ENCODE measurements at places on chromosomes 13 and 19.
A peak's percentile ranks its signal among the peaks of the same experiment; 100 is the strongest.

- DNase-seq, result no peak
These were observed 112.3 kb upstream of the ZNF507 start for GRCh38 chr19:32233091-32233490.

- DNase-seq, result no peak
These were observed 145.7 kb downstream of the COL4A1 start for GRCh38 chr13:110161112-110161882.

- DNase-seq, result peak; percentile 33
These were observed 104.7 kb upstream of the KL start for GRCh38 chr13:32911506-32911905.

DNA sequence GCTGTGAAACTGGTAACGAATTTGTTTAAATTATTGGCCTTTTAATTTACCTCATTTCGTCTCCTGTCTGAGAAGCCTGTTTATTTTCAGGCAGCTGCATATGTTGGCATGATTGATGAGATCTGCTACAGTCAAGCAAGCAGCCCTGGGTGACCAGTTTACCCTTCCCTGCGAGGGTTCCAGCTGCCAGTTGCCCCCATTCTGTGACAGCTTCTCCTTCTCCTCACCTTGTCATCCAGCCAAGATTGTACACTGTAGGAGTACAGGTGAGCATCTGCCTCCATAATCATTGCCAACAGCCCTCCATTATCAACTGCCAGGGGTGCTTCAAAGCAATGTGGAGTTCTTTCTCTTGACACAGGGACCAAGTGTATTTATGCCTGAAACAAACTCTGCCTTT, 1979.9 kb upstream of the PRR20A start:
- DNase-seq, result no peak

DNA sequence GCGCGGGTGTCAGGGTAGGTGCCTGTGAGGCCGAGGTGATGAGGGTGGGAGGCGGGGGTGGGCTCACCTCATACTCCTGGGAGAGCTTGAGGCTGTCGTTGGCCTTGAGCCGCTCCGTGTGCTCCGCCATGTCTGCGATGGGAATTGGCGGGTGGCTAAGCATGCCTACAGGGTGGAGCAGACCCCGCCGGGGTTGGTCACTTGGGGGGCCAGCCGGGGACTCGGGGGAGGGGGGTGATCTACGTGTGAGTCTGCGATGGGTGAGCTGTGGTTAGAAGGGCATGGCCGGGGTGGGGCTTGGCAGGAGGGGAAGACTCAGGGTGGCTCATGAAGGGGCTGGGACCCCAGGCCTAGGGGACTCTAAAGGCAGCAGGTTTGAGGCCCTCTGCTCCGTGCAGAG, 125.2 kb downstream of the PTPRS start:
- DNase-seq, result no peak

DNA sequence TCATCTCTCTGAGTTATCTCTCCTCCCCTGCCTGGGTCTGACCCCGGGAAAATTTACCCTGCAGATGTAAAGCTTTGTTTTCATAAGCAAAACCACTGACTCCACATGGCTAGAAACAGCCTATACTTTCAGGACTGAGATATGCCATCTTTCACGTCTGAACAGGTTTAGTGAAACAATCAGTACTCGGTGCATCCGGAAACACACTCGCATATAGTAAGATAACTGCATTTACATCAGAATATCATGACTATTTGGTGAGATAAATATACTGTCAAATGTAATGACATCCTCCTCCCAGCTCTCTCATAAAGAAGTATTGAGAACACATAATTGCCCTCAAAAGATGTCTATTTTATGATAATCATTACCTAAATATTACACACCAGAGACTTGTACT, 172.8 kb downstream of the EFNB2 start:
- no peak for DNase-seq

DNA sequence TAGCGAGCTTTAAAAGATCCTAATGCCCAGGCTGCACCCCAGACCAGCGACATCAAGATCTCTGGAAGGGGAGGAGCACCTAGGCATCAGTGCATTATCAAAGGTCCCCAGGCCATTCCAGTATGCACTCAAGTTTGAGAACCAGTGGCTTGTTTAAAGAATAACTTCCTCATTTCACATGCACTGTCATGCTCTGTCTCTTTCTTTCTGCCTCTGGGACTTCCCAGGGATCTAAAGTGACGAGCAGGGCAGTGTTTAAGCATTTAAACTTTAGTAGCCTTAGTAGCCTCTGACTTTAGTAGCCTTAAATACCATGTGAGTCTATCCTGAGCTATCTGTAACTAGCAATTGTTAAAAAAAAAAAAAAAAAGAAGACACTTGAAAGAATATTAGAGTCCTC, 8.9 kb upstream of the FARP1 start:
- peak; percentile 94 for DNase-seq
